ENCODE measurements at places on chromosomes 6 and 20.

- DNase-seq: no peak
Measured at GRCh38 chr20:41497186-41497895, 120.8 kb downstream of the CHD6 start.

GRCh38 chr6:163826629-163827028 is 412.1 kb downstream of the QKI start:
- no peak for DNase-seq

GRCh38 chr6:2743280-2744208 is 7.2 kb downstream of the MYLK4 start:
- DNase-seq: no peak

DNA sequence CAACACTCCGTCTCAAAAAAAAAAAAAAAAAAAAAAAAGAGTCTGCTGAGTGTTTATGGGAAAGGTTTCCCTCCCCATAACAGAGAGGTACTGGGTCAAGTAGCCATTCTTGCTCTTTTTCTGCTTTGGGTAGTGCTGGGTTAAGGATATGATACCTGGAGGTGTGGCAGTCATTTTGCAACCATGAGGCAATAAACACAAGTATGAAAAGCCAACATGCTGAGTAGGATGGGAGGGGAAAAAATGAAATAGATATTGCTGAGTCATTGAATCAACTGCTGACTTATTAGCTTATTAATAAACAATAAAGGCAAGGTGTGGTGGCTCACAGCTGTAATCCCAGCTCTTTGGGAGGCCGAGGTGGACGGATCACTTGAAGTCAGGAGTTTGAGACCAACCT is 2.3 kb upstream of the TOMM34 start:
- DNase-seq: no peak

- DNase-seq: no peak
Measured at GRCh38 chr6:132666118-132666517, 7.1 kb upstream of the TAAR1 start.

- no peak for DNase-seq
Measured at GRCh38 chr6:2440516-2440915, 195.1 kb upstream of the GMDS start.

DNA sequence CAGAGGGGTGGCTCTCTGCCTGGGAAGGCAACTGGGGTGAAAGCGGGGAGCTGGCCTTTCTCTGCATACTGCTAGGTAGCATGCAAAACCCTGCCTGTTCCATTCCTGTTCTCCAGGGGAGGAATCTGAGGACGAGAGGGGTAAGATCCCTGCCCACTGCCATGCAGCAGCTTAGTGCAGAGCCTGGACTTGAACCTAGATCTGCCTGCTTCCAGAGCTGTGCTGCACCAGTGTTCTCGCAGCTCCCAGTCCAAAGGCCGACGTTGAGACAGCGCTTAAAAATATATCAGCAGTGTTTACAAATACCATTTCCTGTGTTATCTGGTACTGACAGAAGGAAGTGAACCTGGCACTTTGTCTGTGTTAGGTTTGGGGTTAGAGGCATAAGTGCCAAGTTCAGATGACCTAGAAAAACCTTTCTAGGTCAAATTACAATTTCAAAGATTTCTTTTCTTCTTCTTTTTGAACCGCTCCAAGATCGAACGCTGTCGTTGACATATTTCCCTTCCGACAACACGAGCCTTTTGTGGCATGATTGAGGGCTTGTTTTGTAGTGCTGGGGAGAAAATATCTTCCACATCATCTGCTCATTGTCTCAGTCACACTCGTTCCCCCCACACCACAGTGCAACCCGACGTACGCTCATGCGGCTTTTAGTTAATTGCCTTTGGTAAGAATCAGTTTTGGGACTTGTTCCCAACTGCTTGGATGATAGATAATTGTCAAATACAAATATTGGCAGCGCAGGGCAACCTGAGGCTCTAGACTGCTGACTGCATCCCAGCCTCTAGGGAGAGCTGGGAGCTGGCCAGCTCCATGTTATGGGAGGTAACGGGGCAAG is 44.6 kb downstream of the TOX2 start:
- DNase-seq: no peak

DNA sequence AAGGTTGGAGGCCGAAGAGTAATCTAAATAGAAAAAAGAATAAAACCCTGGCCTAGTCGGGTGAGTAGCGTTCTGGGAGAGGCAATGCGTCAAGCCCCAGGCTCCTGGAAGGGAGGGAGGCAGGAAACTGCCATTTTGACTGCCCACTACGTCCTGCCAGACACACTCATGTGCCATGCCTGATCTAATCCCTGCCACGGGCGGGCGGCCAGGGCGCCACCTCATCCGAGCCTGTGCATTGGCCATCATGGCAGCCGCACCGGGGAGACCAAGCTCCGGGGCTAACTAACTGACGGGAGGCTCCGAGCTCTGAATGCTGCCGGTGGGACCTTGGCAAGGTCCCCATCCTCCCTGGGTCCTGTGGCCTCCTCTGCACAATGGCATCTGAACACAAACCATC is 68.8 kb downstream of the INSM1 start:
- DNase-seq: no peak

GRCh38 chr20:41358230-41358629 is 8.4 kb downstream of the EMILIN3 start:
- no peak for DNase-seq

GRCh38 chr20:44027343-44028002 is 112.8 kb downstream of the TOX2 start:
- no peak for DNase-seq

DNA sequence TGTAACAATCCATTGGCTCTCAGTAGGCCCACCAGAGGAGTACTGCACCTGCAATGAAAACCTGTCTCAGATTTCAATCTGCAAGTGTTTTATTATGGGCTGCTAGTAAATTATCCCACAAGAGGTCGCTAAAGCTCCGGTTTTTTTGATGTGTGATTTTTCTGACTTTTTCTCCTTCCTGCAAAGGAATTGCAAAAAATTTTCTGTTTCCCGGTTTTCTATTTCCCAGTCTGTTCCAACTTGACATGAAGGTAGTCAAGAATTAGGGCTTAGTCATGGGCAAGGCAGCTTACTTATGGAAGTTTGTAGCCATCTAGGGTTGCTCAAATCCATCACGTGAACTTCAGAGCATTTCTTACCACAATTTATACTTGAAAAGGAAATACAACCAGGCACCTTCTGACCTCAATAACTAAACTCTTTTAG is 38.5 kb upstream of the AHI1 start:
- no peak for DNase-seq

DNA sequence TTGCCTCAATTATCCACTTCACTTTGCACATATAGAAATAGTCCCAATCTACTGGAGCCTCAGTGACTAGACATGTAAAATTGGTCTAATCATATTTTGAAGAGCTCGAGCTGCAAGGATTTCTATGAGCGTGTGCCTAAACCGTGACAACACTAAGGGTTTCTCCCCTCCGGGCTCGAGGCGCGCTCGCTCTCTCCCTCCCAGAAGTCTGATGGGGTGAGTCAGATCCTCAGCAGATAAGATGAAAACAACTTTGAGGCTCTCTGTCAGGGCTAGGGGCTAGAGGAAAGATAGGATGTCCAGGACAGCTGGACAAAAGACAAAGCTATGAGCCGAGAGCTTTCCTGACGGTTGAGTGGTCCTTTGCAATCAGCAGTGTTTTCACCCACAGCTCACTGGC is 16.8 kb downstream of the GNAS-AS1 start:
- DNase-seq: no peak

GRCh38 chr6:5422321-5422915 is 161.1 kb downstream of the FARS2 start:
- DNase-seq: no peak

GRCh38 chr6:106975738-106976064 is 1.2 kb upstream of the CD24 start:
- no peak for DNase-seq

- no peak for DNase-seq
Measured at GRCh38 chr20:40173872-40174271, 515.2 kb downstream of the MAFB start.

GRCh38 chr6:41984623-41985022 is 43.0 kb upstream of the CCND3 start:
- DNase-seq: no peak

DNA sequence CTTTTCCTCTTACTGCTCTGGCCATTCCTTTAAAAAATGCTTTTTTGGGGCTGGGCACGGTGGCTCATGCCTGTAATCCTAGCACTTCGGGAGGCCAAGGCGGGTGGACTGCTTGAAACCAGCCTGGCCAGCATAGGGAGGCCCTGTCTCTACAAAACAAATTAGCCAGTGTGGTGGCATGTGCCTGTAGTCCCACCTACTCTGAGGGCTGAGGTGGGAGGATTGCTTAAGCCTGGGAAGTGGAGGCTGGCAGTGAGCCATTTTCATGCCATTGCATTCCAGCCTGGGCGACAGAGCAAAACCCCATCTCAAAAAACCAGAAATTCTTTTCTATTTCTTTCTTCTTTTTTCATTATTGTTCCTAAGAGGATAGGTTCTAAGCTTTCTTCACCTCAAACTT is 36.9 kb upstream of the RNF144B start:
- DNase-seq: no peak

DNA sequence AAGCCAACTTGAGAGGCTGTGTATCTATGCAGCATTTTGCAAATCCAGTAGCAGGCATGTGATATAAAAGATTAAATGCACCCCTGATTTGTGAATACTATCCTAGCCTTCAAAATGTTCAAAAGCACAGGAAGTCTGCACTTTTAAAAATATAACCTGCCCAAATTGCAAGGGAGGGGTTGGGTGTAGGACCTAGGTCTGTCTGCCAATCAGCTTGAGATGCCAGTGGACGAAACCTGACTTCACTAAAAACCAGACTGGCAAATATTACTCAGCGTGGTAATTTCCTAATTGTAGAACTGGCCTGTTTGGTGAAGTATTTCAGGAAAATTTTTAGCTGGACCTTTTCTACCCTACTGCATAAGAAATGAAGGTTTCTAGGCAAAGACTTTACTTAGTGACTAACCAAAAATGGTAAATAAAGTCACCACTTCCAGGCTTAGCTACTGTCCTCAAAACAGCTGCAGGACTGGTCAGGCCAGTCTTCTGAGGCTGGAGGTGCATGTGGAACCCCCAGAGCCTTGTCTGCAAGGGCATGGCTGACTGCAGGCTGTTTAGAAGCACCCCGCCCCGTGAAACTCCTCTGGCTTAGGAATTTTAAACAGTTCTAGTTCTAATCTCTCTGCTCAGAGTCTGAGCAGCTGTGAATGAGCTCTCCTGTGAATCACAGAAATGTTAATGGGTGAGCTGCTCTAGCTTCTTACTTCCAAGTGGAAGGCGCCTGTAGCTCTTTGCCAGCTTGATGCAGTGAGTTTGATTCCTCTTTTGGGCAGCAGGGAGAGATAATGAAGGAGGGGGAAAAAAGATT is 104.4 kb upstream of the ESR1 start:
- DNase-seq: no peak

DNA sequence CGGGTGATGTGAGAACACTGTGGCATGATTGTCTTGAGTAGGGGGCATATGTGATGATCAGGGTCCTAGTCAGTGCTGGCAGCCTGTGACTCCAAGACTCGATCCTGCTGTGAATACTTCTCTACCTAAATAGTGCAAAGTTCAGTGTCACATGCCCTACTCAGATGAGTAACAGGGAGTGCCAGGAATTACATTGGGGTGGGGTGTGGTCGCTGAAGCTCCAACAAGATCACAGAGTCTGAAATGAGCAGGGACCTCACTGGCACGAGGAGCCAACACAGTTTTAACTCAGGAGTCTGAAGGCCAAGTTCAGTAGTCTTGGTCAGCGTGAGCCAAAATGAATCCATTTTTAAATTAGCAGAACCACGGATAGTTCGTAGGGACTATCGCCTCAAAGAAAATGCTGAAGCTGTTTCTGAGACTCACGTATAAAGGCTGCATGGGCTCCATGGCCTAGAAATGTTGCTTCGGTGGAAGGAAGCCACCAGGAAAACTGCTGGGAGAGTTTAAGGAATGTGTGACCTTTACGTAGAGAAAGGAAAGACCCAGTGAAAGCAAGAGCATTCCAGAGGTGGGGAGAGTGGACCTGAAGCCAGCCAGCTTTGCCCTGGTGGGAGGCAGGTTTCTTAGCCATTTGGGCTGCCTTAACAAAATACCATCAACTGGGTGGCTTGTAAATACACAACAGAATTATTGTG is 72.2 kb downstream of the RPP40 start:
- DNase-seq: no peak

DNA sequence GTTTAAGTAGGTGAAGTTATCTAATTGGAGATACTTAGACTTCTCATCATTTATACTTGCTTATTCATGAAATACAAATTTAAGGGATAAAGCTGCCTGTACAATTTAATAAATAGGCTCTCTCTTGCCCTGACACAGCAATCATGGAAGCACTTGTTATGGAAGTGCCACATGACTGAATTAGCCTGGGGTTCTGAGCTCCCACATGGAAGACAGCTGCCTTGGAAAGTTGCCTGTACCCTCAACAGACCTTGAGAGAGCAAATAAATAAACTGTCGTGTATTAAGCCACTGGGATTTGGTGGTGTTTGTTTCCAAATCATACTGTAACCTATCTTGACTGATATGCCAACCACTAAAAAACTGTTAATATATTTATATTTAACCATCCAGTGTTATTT is 87.0 kb upstream of the RSPO3 start:
- DNase-seq: no peak

GRCh38 chr20:25271486-25272222 is 23.8 kb downstream of the PYGB start:
- DNase-seq: no peak

DNA sequence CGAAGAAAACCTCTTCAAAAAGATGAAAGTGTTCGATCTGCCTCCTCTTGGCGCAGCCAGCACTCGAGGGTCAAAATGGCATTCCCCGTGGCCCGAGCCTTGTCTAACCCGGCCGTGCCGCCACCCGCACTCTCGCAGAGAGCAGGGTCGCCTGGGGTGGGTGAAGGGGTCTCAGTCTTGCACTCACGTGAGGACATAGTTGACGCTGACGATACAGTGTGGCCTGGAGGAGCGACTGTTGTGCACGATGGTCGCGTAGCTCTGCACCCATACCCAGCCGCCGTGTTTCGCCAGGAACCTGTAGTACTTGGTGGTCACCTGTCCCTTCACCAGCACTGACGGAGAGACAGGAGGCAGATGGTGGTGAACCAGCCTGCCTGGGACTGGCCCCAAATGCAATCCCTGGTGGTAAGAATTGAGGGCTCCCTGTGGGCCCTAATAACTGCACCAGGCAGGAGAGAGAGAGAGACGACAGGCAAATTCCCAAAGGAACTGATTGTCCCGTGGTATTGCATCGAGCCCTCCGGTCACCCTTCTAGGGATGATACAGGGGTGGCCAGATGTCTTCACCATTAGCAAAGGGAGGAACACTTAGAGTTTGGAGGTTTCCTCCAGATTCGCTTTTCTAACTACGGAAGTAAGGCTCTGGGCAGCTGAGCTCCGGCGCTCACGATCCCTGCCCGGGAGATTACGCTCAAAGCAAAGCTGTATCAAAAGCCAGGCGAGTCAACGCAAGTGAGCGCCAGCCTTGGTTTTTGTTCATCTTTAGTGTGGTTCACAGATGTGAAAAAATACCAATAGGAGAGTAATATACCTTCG is 17.4 kb downstream of the SIM1 start:
- no peak for DNase-seq

GRCh38 chr6:85453490-85453889 is 3.6 kb downstream of the NT5E start:
- DNase-seq: no peak
